ENCODE measurements at places on chromosomes 2 and 18.

DNA sequence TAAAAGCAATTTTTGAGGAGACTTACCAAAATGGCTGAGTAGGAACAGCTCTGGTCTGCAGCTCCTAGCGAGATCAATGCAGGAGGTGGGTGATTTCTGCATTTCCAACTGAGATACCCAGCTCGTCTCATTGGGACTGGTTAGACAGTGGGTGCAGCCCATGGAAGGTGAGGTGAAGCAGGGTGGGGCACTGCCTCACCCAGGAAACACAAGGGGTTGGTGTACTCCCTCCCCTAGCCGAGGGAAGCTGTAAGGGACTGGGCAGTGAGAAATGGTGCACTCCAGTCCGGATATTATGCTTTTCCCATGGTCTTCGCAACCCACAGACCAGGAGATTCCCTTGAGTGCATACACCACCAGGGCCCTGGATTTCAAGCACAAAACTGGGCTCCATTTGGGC is 419.0 kb downstream of the NUP35 start:
- no peak for DNase-seq

DNA sequence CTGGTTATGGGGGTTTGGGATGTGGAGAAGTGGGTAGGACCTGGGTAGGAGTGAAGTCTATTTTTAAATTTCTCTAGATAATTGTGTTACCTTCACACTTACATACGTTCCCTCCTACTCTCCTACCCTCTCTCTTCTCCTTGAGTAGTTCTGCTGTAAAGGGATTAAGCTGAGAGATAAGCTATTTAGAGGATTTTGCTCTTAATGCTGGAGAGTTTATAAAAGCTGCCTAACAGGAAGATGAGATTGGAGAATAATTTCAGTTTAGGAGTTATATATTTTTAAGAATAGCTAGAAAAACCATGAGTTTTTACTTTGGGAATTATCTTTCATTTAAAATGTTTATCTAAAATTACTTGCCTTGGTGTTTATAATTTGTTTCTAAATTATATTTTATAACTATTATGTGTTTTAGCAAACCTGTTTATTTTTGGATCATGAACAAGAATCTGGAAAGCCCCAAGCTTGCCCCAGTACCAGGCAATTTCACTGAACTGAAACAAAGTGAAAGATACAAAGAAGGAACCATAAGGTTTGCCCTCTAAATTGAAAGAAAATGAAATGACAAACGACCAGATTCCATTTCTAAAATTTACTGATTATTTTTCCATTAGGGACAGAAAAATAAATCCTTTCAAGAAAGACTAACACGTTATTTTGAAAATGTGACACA is 101.5 kb downstream of the ZNF532 start:
- no peak for DNase-seq

DNA sequence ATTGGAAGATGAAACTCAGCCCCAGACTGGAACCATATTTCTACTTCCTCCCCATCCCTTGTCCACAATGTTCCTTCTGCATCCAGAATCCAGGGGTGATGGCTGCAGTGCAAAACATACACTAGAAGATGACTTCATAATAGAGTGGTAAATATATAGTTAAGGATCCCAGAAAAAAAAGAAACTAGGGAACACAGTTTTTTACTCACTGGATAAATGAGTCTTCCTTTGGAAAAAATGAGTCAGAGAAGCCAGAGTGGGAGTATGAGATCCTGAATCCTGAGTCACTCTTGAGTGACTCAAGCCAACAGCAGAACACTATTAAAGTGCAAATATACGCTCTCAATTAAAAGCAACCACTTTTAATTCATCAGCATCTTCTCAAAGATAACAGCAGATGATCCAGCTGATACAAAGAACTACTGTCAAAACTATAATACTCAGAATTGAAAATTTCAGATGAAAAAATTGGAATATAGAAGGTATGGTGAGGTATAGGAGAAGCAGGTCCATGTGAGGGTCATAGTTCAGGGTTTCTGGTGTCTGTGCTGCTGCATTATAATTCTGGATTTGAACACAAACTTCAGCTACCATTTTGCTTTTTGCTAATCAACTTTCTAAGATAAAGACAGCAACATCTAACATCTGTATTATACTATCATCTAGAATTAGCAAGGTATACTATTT is 987.2 kb upstream of the CDH2 start:
- DNase-seq, result no peak

DNA sequence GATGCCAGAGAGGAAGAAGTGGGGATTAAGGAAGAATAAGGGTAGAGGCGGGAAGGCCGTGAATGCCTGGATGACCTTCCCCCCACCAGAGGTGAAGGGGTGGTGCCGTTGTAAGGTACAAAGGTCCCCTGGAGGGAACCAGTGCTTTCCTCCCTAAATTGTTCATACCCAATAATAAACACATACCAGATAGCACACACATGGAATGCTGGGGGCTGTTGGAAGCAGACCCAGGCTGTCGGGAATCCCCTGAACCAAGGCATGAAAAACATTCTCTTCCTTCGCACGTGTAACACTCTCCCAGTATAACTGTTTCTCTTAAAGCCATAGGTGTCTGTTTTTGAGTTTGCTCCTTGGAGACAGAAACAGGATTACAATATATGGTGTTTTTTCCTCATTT is 107.1 kb upstream of the CTAGE1 start:
- no peak for DNase-seq

DNA sequence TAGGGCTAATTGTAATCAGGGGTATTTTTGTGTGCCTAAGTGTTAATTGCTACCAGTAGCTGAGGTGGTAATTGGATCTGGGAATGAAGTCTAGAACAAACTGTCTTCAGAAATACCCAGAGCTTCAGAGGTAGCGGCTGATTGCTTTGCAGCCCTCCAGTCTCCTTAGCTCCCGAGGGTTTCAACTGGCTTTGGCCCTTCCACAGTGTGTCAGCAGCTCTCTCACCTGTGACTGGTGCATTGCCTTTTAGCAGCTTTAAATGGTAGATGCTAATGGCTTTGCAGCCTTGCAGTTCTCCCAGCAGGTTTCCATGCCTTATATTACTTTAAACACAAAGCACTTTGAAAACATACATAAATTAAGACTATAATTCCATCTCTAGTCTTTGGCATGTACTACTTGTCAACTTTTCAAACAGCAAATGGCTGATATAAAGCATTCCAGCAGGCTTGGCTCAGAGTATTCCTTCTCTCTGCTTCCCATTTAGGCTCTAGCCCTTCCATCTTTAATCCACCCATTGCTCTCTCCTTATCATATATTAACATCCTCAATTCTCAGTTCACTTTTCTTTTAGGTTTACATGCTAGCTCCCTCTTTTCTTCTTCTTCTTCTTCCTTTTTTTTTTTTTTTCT is 156.4 kb upstream of the GALNT13 start:
- no peak for DNase-seq

DNA sequence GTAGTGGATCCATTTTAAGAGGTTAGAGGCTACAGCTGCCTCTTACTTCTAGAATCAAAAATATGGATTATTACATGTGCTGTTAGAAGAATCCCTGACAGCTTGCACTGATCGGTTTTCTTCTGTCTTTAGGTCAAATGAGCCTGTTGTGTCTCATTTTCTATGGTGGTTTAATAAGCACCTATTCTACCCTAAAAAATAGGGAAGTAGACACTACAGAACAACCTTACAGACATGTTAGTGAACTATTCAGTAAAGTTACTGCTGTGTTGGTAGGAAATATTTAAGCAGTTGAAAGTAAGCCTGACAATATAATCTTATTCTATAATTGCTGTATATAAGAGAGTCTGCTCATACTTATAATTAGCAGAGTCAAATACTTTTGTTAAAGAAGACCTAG is 168.5 kb upstream of the NOSTRIN start:
- no peak for DNase-seq

DNA sequence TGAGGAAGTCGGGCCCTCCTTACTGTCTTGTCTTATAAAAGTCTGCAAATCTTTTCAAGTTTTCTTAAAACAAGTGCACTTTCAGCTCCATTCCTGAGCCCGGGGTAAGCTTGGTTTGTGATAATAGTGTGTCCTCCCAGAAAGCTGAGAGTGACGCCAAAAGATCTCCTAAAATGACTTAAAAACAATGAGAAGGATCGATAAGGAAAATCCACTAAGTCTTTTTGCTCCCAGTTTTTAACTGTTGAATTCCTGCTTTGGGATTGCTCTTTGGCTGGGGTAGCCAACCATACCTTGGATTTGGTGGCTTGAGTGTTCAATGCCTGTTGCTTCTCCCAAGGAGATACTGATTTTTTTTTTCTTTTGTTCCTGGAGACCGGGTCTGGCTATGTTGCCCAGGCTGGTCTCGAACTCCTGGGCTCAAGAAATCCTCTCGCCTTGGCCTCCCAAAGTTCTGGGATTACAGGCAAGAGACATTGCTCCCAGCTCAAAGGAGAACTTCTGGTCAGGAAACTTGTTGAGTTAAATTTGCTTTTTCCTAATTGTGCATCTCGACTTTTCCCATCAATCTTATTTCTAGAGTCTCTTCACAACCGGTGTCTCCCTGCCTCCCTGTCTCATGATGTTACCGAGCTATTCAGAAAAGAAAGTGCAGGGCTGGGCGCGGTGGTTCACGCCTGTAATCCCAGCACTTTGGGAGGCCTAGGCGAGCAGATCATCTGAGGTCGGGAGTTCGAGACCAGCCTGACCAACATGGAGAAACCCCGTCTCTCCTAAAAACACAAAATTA is 3.0 kb downstream of the TGIF1 start:
- no peak for DNase-seq

GRCh38 chr2:71256421-71256820 is 29.5 kb upstream of the PAIP2B start:
- no peak for DNase-seq

DNA sequence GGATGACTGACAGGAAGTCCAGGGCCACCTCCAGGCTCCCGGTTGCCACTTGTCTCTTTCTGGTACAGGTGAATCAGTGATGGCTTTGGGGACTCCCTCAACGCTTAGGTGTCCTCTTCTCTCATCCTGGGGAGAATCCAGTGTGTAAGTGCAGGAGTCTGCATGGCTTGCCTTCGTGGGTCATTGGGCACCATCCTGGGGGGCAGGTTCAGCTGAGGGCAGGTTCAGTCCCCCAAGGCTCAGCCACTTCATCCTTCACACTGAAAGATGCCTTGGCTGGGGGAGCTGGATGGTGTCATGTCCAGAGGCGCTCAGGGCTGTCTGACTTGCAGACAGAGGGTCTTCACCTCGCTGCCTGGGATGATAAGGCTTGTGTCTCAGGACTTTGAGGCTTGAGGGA is 29.2 kb downstream of the SH3RF3 start:
- no peak for DNase-seq

GRCh38 chr18:78521136-78521535 is 458.5 kb upstream of the SALL3 start:
- no peak for DNase-seq

GRCh38 chr2:1340141-1340512 is 73.1 kb upstream of the TPO start:
- DNase-seq, result no peak

Data from CD4-positive, alpha-beta T cell treated with Interleukin-15 for 4 hours (primary cell).